Brain microvascular endothelial cell (primary cell): ENCODE measurements at places on chromosomes 7 and 10.
A peak's percentile ranks its signal among the peaks of the same experiment; 100 is the strongest.

DNA sequence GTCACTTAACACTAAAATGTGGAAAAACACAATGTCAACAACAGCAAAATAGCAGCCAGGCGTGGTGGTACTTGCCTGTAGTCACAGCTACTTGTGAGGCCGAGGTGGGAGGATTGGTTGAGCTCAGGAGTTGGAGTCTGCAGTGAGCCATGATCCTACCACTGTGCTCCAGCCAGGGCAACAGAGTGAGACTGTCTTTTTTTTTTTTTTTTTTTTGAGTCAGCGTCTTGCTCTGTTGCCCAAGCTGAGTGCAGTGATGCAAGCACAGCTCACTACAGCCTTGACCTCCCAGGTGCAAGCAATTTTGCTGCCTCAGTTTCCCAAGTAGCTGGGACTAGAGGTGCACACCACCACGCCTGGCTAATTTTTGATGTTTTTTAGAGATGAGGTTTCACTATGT, 6.1 kb downstream of the KCTD7 start:
- no peak for DNase-seq

GRCh38 chr7:131753620-131754222, 197.3 kb upstream of the PODXL start:
- DNase-seq: no peak

DNA sequence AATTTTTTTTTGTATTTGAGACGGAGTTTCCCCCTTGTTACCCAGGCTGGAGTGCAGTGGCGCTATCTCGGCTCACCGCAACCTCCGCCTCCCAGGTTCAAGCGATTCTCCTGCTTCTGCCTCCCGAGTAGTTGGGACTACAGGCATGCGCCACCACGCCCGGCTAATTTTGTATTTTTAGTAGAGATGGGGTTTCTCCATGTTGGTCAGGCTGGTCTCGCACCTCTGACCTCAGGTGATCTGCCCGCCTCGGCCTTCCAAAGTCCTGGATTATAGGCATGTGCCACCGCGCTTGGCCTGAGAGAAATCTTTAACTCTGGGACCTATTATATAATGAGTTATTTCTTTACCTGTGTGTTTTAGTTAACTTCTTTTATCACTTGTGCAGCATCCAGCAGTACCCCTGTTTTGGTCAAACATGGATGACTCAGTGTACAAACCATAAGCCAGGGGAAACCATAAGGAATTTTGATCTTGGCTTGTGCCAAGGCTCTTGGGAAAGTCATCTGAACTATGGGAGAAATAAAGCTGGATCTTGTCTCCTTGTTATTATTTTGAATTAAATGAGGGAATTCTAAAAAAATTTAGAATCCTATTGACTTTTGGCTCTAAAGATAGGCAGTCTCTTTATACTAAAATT, 23.6 kb upstream of the ZRANB1 start:
- no peak for DNase-seq

- no peak for DNase-seq
Measured at GRCh38 chr10:101901340-101901739, 57.7 kb upstream of the KCNIP2 start.

GRCh38 chr7:54955696-54956420, 63.0 kb upstream of the EGFR start:
- DNase-seq: no peak

- peak; percentile 76 for DNase-seq
Measured at GRCh38 chr10:97596101-97597082, 6.9 kb downstream of the C10orf62 start.

- no peak for DNase-seq
Measured at GRCh38 chr10:15349112-15349511, 22.0 kb downstream of the FAM171A1 start.

- DNase-seq: no peak
Measured at GRCh38 chr7:106448992-106449859, 164.4 kb upstream of the NAMPT start.

DNA sequence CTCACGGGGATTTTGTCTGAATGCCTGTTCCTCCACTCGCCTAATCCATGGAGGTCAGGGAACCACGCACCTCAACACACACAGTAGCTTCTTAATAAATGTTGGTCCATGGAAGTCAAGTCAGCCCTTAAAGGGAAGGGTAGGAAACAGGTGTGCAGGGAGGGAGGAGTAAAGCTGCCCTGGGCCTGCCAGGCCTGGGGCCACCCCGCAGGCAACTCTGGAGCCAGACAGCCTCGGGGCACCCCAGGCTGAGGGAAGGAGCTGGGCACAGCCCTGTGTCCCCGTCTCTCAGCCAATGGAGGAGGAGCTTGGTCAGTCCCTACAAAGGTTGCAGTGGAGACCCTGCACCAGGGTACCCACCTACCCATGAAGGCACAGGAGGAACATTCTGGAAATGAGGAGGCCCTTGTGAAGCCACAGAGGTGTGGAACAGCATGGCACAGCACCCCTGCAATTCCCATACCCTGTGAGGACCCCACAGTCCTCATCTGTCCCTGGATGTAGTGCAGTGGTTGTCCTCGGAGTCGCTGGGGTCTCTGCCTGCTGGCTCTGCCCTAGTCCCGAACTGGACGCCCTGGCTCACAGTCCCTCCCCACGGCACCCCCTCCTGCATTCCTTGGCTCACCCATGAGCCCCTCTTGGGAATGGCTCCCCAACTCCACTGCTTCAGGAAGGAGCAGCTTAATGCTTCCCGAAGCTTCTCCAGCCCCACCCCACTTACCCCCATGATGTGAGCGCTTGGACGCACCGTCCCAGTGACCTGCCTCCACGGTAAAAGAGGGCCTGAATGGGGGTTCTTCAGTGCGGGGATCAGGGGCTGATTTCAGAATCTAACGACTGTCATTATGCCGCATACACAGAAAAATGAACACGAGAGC, 79.2 kb upstream of the INSIG1 start:
- DNase-seq: no peak

- no peak for DNase-seq
Measured at GRCh38 chr7:36314491-36314890, 75.2 kb upstream of the ANLN start.

GRCh38 chr10:27611236-27611635, 107.1 kb downstream of the RAB18 start:
- peak; percentile 31 for DNase-seq

- no peak for DNase-seq
Measured at GRCh38 chr7:24123076-24123475, 160.9 kb upstream of the NPY start.

DNA sequence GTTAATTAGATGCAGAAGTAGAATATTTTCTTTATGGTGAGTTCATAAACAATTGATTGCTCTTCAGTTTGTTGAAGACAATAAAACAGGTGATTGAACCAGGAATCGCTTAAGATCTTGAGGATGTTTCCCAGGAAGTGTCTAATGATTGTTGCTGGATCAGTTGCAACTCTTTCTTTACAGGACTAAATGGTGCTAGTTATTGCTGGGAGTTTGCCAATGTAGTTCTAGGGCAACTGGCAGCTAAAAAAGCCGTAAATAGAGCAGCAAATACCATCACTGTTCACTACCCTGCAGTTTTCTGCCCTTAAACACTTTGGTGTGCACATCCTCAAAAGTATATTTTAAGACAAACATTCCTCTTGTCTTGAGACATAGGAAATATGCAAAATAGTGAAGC, 119.2 kb upstream of the ANK3 start:
- no peak for DNase-seq

DNA sequence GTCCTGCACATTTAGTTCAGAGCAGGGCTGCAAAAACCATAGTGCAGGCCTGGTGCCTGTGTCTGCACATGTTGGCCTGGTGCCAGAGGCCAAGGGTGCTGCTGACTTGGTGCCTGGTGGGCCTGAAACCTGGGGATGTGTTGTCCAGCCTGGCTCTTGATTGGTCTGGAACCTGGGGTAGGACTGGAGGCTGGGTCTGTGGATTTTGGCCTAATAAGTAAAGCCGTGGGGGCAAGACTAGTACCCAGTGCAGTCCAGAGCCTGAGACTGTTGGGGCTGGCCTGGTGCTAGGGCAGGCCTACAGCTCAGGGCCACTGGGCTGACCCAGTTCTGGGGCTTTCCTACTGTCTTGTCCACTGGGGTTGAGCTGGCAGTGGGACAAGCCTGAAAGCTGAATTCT, 817.9 kb downstream of the DNAJB9 start:
- DNase-seq: no peak

GRCh38 chr7:43868681-43869005, 674 bp downstream of the MRPS24 start:
- no peak for DNase-seq

DNA sequence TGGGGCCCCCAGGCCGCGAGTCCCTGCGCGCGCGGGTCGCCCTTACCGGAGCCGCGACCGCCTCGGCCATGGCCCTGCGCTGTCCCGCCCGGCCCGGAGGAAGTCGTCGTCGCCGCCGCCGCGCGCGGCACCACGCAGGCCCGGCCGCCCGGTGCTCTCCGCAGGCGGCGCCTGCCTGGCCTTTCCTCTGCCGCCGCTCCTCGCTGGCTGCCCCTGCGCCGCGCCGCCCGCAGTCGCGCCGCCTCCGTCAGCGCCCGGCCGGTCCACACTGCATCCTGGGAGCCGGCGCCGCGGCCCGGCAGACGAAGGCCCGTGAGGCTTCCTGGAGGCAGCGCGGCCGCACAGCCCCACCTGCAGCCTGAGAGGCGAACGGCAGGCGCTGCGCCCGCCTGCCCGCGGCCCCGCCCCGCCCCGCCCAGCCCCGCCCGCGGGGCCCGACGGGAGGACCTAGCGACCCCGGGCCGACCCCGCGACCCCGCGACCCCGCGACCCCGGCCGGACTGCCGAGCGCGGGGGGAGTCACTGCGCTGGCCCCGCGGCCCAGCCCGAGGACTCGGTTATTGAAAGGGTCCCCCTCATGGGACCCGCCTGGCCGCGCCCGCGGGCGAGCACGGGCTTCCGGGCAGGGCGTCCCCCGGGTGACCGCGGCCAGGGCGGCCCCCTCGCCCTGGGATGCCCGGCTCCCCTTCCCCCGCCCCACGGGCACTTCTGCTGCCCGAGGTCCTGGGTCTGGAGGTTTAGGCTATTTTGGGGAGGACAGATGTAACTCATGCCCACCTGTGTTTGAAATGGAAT, at the start of gene ZNF746:
TSS of gene ZNF746 (minus strand) at position 343 of the 795 bp plus-strand sequence. CDS start at position 70, 273 bp downstream.
- DNase-seq: peak; percentile 69

DNA sequence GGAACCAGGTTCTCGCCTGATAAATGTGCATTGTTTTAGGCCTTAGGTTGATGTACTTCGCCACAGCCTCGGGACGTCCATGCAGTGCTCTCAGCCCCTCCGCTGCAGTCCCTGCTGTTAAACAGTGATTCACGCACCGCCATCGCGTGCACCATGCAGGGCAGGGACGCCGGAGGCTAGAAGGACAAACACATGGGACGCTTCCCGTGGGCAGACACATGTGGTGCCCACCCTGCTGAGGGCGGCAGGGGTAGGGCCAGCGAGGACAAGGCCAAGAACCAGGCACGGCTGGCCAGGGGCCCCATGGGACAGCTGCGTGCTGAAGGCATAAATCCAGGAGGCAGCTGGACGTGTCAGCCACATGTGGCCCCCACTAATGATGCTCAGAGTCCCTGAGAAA, 394.7 kb downstream of the PTPRN2 start:
- DNase-seq: no peak

- no peak for DNase-seq
Measured at GRCh38 chr10:78779339-78779955, 289.3 kb upstream of the ZMIZ1 start.

- no peak for DNase-seq
Measured at GRCh38 chr10:87864496-87865059, 1.2 kb downstream of the PTEN start.

DNA sequence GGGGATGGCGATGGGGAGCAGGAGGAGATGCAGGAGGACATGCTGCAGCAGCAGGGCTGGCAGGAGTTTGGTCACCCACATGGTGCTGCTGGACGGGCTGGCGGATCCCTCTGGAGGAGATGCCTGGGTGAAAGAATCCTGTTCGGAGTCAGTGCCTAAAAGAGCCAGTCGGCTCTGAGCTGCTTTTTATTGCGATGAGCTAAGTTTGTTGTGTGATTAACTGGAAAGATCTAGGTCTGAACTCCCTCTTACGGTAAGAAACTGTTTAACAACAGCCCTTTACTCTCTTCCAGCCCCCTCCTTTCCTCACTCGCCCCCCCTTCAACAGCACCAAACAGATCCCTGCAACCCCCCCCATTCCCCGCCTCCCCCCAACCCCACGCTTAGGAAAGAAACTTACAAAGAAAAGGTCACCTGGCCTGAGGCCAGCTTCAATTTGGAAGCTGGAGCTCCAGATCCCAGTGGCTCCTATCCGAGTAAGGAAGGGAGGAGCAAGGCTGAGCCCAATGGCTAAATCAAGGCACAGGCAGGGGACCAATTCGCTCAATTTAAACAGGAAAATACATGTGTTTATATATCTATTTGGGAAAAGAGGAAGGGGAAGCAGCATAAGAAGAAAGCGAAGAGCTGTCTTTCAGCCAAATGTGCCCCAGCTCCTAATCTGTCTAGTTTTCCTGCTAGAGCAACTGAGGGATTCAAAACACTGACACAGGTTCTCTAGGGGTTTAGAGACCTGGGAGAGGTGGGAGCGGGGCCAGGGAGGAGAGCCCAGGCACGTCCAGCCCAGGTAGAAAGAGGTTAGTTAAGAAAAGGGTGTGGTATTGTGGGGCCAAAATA, at the start of gene HGF:
TSS of gene HGF (minus strand) at position 157 of the 837 bp plus-strand sequence. CDS start at position 81, 76 bp downstream.
- peak; percentile 62 for DNase-seq

GRCh38 chr7:142811154-142811737, 40.5 kb downstream of the PRSS2 start:
- DNase-seq: peak; percentile 73

DNA sequence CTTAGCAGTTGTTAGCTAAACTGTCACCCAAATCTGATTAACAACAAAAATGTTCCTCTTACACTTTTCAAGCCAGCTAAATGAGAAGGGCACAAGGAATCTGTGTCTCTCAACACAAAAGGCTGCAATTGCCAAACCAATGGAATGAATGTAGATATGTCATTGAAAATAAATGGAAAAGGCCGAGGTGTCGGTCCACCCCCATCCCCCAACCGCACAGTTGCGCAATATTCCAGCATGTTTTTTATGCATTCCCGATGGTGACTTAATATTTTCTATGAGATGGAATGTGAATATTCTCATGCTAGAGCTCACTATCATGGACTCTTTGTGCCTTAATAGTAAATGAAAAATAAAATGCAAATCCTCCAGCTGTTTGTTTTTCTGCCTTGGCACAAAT, 181.6 kb upstream of the LRGUK start:
- peak; percentile 12 for DNase-seq

GRCh38 chr7:131076711-131077181, 250.9 kb upstream of the MKLN1 start:
- peak; percentile 40 for DNase-seq
